ENCODE measurements at places on chromosomes 1 and 21. TPM values are rescaled to one million over a fixed set of nuclear protein-coding genes. Genes with fewer than 3 reads are reported as not detected.
A peak's percentile ranks its signal among the peaks of the same experiment; 100 is the strongest.

The GSTM5 gene
- total RNA-seq: 11.7 TPM

The GBP7 gene
- total RNA-seq: not detected

The CLEC20A gene
- total RNA-seq: not detected

DNA sequence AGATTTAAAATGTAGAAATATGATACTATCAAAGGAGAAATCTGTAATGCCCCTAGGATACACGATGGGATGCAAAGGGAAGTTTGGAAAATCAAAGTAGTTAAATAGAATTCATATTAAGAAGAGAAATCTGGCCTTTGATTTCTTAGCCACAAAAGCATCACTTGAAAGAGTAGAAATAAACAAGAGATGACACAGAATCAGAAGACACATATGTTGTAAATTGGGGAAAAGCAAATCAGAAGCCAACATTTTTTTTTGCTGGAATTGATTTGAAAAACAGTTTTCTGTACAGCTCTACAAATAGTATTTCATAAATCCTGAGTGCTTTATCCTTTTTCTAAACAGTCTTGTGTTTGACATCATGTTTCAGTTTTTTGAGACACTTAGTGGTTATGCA is 12.4 kb upstream of the TNFSF18 start:
- no peaks in the 10 kb centered on the region for H3K27me3 ChIP-seq
- no peak for DNase-seq
- no peaks in the 10 kb centered on the region for H3K36me3 ChIP-seq
- H3K4me3 ChIP-seq: no peak overlapping the region
- peaks cover 5% of the 10 kb centered on the region for H3K4me1 ChIP-seq
- no peak overlapping the region for H3K27ac ChIP-seq

- H3K27ac ChIP-seq: peak overlapping the region; percentile 97
- DNase-seq: no peak
- H3K4me3 ChIP-seq: peak overlapping the region; percentile 4
- no peaks in the 10 kb centered on the region for H3K27me3 ChIP-seq
- H3K4me1 ChIP-seq: peaks cover 67% of the 10 kb centered on the region
These were observed 1.2 kb downstream of the MCM3AP start for GRCh38 chr21:46284077-46284644.

DNA sequence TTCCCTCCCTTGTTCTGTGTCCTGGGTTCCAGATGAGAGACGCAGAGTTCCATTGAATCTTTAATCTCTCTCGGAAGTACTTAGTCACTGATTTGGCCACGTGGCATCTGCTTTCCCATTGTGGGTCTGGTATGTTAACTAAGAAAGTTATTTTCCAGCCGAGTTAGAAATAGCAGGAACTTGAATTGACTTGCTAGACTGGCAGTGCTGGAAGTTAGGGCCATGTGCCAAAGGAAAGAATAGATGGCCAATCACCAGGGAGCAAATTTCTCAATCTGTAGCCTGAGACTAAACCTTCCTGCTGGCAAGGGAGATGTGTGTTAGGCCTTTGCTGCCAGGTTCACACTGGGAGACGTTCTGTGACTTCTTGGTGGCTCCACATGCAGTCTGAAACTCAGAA is 24.2 kb upstream of the SLFNL1 start:
- H3K27ac ChIP-seq: peak overlapping the region; percentile 66
- H3K4me3 ChIP-seq: no peak overlapping the region
- peaks cover 31% of the 10 kb centered on the region for H3K4me1 ChIP-seq
- DNase-seq: no peak
- peaks cover 36% of the 10 kb centered on the region for H3K36me3 ChIP-seq

GRCh38 chr1:161172349-161172748 is 5.0 kb downstream of the B4GALT3 start:
- peaks cover 35% of the 10 kb centered on the region for H3K4me1 ChIP-seq
- H3K4me3 ChIP-seq: no peak overlapping the region
- no peak for DNase-seq
- H3K27ac ChIP-seq: no peak overlapping the region
- H3K27me3 ChIP-seq: no peaks in the 10 kb centered on the region
- H3K36me3 ChIP-seq: peaks cover 72% of the 10 kb centered on the region

DNA sequence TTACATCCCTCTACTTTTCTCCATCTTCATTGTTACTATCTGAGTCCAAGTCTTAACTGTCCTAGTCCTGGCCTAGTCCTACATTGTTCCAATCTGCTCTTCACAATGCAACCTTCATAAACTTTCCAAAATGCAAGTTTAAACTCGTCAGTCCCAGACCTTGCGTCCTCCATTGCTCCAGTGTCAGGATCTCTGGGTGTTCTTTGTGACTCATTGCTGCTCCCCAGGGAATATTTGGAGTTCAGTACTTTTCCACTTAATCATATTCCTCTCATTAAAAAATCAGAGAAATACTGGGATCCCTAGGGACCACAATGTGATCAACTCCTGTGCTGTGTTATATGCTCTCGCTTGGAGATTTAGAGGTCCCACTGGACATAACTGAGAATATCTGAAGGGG is 18.0 kb upstream of the KPRP start:
- H3K27me3 ChIP-seq: no peaks in the 10 kb centered on the region
- DNase-seq: no peak
- H3K4me3 ChIP-seq: no peak overlapping the region
- H3K4me1 ChIP-seq: no peaks in the 10 kb centered on the region
- H3K27ac ChIP-seq: no peak overlapping the region
